ENCODE measurements at places on chromosomes 11 and 22.

- no peak for DNase-seq
These were observed 23.3 kb upstream of the ACR start for GRCh38 chr22:50714631-50715179.

GRCh38 chr22:16774911-16775500 lies 50.2 kb downstream of the XKR3 start:
- no peak for DNase-seq

DNA sequence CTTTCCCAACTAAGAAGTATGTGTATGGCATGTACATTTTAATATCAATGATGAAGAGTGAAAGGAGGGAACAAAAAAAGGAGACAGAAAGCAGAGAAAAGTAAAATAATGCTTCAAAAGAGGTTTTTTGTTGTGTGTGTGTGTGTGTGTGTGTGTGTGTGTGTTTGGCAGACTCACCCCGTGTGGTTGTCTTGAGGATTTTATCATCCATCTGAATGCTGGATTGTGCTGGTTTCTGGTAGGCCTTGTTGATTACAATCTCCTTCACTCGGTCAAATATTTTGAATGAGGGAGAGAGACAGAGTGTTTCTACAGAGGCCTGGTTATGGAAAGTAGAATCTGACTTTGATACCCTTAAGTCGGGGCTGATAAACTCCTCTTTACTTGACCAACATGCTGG lies 128.5 kb downstream of the ENTHD1 start:
- DNase-seq: no peak

- no peak for DNase-seq
These were observed 16.4 kb downstream of the SPATA19 start for GRCh38 chr11:133828871-133829270.

- no peak for DNase-seq
These were observed 54.2 kb downstream of the FEZ1 start for GRCh38 chr11:125441648-125442410.

GRCh38 chr11:63535734-63536133 lies 874 bp upstream of the PLAAT4 start:
- no peak for DNase-seq

DNA sequence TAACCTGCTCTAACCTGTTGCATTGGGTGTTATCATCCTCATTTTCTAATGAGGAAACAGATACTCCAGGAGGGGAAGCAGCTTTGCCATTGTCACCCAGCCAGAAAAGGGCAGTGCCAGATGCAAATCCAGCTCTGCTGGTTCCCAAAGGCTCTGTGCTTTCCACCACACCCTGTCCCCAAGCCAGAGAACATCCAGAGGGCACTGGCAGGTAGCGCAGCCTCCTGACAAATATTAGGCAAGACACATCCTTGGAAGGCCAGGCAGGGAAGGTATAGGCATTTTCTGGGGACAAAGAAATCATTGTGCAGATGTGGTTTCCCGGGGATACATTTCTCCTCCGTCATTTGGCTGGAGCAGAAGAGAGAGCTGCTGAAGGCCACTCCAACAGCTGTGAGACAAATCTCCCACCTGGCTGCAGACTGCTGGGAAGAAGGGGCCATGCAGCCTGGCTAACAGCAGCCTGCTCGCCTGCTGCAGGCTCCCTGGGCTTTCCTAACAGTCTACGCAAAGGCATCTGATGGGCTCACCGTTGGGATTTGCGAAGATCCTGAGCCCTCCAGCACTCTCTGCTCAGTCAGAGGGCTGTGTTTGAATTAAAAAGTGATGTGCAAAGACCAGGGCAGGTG lies 93.9 kb upstream of the PITPNB start:
- DNase-seq: no peak

- no peak for DNase-seq
These were observed 460 bp downstream of the ZC3H12C start for GRCh38 chr11:110093407-110094297.
